ENCODE measurements at places on chromosomes 16 and 17. TPM values are rescaled to one million over a fixed set of nuclear protein-coding genes. Genes with fewer than 3 reads are reported as not detected.

RAB11FIP4 gene
- 0.68 TPM for total RNA-seq

CCL7 gene
- total RNA-seq = 1.3 TPM

PRR35 gene
- total RNA-seq = not detected

NDEL1 gene
- total RNA-seq = 110 TPM

- no peaks in the 10 kb centered on the region for H3K27me3 ChIP-seq
- no peak overlapping the region for H3K4me3 ChIP-seq
- H3K4me1 ChIP-seq = no peaks in the 10 kb centered on the region
- peak overlapping the region; percentile 52 for H3K27ac ChIP-seq
- no peaks in the 10 kb centered on the region for H3K36me3 ChIP-seq
These were observed 48.6 kb downstream of the FOXL1 start for GRCh38 chr16:86626966-86627365.

DNA sequence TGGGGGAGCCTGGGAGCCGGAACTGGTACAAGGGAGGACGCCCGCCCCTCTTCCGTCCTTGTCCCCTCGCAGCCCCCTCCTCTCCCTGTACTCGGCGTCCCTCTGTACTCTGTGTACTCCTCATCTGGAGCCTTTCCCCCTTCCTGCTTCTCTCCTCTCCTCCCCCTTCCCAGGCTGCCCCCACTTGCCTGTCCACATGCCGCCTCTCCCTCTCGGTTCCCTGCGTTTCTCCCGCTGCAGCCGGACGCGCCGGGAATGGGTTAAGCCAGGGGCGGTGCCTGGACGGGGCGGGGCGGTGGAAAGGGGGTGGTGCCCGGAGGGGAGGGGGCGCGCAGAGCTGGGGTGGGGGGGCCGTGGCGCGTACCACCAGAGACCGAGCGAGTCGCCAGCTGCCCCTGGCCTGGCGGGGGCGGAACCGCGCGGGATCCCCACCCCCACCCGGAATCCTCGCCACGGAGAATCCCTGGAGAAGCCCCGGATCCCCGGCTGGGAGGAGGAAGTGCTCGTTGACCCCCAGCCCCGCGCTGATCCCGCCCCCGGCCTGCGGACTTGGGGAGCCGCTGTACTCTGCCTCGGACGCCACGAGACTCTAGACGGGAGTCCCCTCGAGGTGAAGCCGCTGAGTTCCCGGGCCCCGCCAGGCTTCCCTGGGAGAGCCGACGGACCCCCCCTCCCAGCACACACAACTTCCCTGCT lies 22.6 kb downstream of the GJD3 start:
- H3K36me3 ChIP-seq = no peaks in the 10 kb centered on the region
- H3K27me3 ChIP-seq = no peaks in the 10 kb centered on the region
- H3K27ac ChIP-seq = peak overlapping the region; percentile 91
- no peak for DNase-seq

DNA sequence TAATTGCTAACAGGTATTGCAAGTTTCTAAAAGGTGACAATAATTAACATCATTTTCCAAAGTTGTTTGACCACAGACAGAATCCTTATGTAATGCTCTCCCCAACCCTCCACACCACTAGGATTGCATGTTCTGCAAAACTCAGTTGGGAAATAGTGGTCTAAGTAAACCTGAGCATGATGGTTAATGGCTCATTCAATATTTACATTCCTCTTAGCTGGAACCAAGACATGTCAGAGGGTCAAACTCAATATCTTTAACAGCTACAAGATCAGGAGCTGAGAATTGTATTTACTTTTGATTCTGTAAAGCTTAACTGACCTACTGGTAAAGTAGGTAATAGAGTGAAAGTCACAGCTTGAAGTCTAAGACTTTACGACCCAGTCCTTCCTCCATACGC lies 10.2 kb downstream of the MFSD6L start:
- DNase-seq = no peak
- H3K27ac ChIP-seq = no peak overlapping the region
- H3K36me3 ChIP-seq = no peaks in the 10 kb centered on the region

GRCh38 chr16:17364319-17365210 lies 106.2 kb downstream of the XYLT1 start:
- H3K4me1 ChIP-seq = peaks cover 39% of the 10 kb centered on the region
- H3K36me3 ChIP-seq = no peaks in the 10 kb centered on the region
- no peak overlapping the region for H3K27ac ChIP-seq
- peak overlapping the region; percentile 46 for H3K4me3 ChIP-seq
- DNase-seq = no peak

DNA sequence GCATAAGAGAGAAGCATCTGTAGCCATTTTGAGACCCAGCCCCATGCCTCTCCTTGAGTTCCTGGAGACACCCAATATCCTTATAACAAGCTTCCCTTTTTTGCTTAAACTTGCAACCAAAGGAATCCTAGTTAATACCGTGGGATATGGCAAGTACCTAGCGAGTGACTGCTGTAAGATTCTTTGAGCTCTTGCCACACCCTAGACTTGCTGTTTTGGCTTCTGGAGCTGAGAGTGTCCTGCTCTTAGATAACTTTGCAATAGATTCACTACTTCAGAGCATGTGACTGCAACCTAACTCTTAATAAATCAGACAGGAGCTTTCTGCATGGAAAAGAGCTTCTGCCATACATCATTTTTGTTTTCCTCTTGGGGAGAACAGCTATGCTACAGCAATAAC lies 58.3 kb downstream of the AKAP1 start:
- H3K27ac ChIP-seq = no peak overlapping the region
- H3K4me3 ChIP-seq = no peak overlapping the region
- DNase-seq = no peak
- H3K36me3 ChIP-seq = no peaks in the 10 kb centered on the region
- no peaks in the 10 kb centered on the region for H3K27me3 ChIP-seq
- no peaks in the 10 kb centered on the region for H3K4me1 ChIP-seq

GRCh38 chr17:79633154-79633553 lies 22.3 kb upstream of the RBFOX3 start:
- H3K36me3 ChIP-seq = no peaks in the 10 kb centered on the region
- H3K27me3 ChIP-seq = no peaks in the 10 kb centered on the region
- no peak overlapping the region for H3K27ac ChIP-seq
- DNase-seq = no peak
- H3K4me3 ChIP-seq = no peak overlapping the region
- H3K4me1 ChIP-seq = no peaks in the 10 kb centered on the region

DNA sequence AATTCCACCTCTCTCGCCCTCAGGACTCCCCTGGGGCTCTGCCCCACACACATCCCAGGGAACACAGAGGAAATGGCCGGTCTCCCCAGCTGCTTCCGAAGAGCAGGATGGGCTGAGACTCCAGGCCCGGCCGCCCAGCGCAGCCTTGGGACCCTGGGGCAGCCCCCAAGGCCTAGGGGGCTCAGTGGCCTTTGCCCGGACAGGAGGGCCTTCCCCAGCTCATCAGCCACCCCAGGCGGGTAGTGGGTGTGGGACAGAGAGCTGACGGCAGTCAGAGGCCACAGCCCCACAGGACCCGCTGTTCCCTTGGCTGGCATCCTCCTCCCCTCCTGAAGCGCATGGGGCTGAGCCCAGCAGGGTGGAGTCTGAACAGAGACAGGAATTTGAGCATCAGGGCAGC lies 6.2 kb upstream of the CBFA2T3 start:
- no peaks in the 10 kb centered on the region for H3K27me3 ChIP-seq
- H3K27ac ChIP-seq = no peak overlapping the region
- H3K4me1 ChIP-seq = no peaks in the 10 kb centered on the region
- H3K4me3 ChIP-seq = no peak overlapping the region
- no peak for DNase-seq
- no peaks in the 10 kb centered on the region for H3K36me3 ChIP-seq

DNA sequence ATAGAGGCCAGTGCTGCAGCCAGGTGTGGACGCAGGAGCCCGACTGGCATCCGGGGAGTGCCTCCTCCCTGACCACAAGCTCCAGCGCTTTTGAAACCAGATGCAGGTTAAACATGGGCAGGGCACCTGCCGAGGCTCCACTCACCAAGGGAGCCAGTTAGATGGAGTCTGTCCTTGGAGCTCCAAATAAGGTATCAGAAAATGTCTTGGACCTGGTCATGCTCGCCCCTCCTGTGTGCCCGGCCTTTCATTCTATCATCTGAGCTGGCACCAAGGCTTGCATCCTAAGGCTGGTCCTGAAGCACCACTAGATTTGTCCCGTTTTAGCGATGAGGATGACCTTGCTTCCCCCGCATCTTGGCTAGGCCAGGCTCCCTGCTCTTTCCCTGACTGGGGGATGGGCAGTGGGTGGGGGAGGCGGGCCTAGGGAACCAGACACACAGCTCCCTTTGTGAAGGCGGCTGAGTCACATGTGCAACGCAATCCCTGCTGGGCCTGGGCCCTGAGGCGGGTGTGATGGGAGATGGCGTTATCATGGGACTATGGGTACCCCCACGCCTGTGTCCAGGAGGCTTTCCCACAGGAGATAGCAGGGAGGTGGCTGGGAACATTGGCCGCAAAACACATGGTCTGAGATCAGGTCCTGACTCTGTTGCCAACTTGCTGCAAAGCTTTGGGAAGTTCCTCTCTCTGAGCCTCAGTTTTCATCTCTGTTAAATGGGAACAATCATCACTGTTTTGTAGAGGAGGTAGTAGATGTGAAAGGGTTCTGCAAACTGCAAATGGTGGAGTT lies 5.0 kb upstream of the ADGRG1 start:
- H3K36me3 ChIP-seq = no peaks in the 10 kb centered on the region
- DNase-seq = no peak
- no peak overlapping the region for H3K4me3 ChIP-seq
- H3K4me1 ChIP-seq = no peaks in the 10 kb centered on the region
- no peaks in the 10 kb centered on the region for H3K27me3 ChIP-seq

GRCh38 chr16:23060458-23061320 lies 88.6 kb downstream of the USP31 start:
- no peaks in the 10 kb centered on the region for H3K36me3 ChIP-seq
- DNase-seq = peak; percentile 45
- H3K4me3 ChIP-seq = no peak overlapping the region
- no peaks in the 10 kb centered on the region for H3K27me3 ChIP-seq
- H3K4me1 ChIP-seq = no peaks in the 10 kb centered on the region

- H3K4me3 ChIP-seq = no peak overlapping the region
- no peak overlapping the region for H3K27ac ChIP-seq
- no peaks in the 10 kb centered on the region for H3K27me3 ChIP-seq
- DNase-seq = no peak
- peaks cover 2% of the 10 kb centered on the region for H3K4me1 ChIP-seq
These were observed 3.7 kb upstream of the VAT1L start for GRCh38 chr16:77784441-77785372.

All from thoracic aorta (tissue), 2 donors.